CD4-positive, alpha-beta memory T cell (primary cell): ENCODE measurements at places on chromosomes 5 and 9.
A peak's percentile ranks its signal among the peaks of the same experiment; 100 is the strongest.

DNA sequence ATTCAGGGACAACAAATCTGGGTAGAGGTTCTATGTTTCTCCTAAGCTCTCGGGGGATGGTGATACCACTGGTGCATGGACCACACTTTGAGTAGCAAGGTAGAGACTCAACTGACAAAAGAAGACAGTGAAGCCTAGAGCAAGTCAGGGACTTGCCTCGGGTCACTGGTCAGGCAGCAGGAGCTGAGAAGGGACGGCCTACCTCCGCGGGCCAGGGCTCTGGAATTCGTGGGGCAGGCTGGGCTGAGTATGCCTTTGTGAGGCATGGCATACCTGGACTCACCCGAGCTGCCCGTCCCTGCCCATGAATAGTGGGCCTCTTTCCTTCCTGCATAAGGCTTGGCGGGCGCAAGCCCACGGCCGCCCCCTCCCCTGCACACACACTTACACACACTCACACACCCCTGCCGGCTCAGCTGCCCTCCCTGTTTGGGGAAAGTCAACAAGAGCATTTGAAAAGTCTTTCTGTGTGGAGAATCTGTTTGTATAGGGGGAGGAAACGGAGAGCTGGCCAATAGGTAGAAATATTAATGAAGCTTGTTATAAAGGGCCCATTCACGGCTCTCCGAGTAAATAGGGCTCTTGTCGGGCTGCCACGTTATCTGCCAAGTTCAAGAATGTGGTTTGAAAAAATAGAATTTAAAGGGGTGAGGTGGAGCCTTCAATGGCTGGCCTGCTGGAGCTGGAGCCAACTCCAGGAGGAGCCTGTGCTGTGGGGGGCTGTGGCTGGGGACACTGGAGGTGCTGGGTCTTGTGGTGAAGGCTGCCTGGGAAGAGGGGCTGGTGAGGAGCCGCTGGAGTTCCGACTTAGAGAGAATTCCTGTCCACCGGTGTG is 19.1 kb upstream of the KIF12 start:
- DNase-seq: no peak

DNA sequence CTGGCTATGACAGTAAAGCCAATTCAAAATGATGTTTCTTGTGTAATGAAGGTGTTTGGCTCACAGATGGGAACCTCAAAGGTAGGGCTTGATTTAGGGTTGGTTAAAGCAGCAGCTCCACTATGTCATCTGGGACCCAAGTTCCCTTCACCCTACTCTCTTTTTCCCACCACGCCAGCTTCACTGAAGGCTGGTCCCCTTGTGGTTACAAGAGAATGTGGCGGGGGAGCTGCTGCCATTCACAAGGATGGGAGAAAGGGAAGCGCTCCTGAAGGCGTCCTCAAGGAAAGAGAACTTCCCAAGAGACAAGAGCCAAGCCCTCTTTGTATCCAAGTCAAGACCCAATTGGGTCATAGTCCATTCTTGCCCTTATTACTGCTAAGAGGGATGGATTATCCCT is 72.7 kb downstream of the NTRK2 start:
- DNase-seq: no peak

DNA sequence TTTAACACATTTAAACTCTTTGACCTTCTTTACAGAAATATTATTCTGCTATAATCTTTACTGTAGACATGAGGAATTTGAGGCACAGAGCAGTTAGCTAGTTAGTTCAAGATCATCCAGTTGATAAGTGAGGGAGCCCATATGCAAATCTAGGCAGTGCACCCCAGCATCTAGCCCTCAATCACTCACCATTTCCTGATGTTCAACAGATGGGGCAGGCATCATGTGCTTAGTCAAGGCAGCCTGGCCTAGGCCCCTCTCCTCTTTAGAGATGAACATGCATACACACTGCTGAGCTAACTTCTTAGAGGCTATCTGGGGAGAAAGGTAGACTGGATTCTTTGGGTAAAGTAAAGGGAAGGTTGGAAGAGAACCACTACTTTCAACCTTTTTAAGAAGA is 206.8 kb upstream of the SLC24A2 start:
- DNase-seq: no peak

DNA sequence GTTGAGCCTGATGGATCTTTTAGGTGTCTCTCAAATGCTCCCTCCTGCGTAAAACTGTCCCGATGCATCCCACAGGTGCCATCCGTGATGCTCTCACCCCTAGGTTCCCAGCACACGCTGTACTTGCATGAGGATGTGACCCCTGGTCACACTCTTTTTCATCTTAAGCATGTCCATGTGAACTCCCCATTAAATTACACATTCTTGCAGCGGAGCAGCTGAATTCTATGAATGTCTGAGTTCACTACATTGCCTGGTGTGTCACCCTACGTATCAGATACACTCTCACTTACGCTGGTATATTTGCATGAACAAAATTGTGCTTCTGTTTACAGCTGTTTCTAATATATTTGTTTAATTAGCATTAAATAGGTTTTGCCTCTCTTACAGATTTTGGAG is 105.3 kb upstream of the RETREG1 start:
- DNase-seq: no peak

DNA sequence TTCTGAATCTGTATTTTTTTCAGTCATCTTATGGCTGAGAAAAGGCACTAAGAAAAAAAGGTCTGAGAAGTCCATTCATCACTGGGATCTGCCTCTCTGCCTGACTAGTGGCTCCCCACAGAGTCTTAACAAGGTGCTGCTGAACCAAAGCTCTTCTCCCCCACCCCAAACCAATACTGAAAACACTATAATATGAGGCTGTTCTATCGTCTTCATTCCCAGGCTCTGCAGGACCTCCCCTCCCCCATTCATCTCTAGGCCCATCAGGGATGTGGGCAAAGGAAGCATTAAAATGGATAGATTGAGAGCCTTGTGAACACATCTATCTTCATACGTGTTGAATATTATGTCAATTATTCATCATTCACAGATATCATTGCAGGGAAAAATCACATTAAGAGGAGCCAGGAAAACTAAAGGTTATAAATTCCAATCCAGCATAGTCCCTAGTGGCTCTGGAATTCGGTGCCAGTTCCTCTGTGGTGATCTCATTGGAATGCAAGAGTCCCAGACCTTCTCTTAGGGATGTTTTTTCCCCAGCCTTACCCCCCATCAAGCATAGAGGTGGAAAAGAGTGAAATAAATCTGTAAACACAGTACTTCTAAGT is 44.3 kb upstream of the GPR151 start:
- DNase-seq: no peak

DNA sequence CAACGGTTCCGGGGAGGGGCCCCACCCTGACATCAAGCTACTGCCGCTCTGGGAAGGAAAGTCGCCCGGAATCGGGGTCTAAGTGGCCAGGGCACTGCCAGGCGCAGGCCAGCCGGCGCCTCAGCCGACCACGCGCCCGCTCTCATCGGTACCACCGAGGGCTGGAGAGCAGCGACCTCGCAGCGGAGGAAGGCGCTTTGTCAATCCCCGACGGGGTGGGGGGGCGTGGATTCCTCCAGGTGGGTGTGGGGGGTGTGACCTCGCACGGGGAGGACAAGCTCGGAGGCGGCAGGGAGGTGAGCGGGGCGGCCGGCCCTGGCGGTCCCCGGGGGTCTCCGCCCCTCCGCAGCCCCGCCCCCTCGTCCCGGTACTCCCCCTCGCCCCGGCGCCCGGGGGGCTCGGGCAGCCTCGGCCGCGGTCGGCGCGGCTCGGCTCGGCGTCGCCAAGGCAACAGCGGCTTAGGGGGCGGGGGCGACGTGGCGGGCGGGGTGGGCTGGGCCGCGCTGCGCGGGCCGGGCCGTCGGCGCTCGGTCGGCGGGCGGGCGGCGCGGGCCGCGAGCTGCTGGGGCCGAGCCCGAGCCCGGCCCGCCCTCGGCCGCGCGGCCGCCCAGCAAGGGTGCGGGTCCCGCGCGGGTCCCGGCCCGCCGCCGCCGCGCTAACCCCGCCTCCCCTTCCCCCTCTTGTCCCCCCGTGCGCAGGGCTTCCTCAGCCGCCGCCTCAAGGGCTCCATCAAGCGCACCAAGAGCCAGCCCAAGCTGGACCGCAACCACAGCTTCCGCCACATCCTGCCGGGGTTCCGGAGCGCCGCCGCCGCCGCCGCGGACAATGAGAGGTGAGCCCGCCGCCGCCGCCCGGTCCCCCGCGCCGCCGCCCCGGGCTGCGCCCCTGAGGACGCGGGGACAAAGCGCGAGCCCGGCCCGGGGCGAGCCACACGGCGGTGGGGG is 47.5 kb downstream of the DAB2IP start:
- DNase-seq: no peak

DNA sequence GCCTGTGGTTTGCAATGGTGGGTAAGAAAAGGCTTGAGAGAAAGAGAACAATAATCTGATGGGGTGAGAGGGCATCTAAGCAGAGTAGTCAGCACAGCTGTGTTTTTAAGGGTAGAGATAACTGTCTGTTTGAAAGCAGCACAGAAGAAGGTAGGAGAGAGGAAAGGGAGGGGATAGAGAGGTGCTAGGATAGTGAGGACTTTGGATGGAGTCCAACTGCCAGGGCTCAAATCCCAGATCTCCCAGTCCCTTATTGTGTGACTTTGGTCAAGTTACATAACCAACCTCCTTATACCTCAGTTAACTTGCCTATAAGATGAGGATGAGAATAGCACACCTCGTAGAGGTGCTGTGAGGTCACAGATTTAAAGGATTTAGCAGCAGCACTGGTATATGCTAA is 55.6 kb downstream of the GPR21 start:
- DNase-seq: no peak

- DNase-seq: no peak
Measured at GRCh38 chr5:78660401-78660800, 11.8 kb upstream of the LHFPL2 start.

GRCh38 chr9:126503333-126504085 is 110.2 kb upstream of the LMX1B start:
- DNase-seq: no peak

DNA sequence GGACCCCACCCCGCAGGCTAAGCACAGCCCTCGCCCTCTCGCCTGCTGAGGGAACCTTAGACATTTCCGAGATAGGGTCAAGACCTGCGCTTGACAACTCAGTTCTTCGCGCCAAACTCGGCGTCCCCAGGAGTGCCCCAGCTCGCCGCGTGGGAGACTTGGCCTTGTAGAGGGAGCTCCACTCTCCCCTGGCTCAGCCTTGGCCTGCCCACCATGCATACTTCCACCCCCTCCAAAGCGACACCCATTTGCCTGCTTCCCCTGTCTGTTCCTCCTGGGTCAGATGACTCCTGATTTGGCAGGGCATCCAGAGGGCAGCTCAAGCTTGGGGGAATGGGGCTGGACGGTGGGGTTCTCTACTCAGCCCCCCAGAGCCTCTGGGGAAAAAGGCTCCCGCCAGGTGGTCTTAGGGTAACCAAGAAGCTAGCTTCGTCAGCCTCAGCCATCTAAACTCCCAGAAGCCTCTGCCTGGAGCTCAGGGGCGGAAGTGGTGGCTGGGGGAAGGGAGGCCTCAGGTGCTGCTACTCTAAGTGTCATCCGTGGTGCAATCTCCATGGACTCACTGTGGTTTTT is 560 bp downstream of the DOCK2 start:
- peak; percentile 69 for DNase-seq

DNA sequence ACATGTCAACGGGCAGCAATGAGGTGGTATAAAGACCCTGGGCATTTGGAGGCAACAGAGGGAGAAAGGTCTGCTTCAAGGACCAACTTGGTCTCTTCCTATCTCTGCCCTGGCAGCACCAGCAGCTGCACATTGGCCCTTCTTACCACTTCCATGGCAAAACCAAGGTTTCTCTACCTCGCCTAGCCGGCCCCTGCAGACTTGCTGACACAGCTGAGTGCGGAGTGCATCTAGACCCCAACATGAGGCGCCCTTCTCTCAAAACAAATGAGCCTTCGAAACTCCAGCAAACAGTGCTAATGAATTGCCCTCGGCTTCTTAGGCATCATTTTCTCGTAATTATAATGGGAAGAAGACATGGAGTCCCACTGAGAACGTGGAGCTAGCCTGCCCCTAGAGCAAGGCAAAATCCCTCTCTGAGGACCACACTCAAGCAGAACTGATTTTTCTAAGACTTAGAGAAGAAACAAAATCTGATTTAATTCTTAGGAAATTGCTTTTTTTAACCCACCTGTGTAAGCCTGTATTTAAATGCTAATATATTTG is 42.1 kb downstream of the KCNMB1 start:
- no peak for DNase-seq

DNA sequence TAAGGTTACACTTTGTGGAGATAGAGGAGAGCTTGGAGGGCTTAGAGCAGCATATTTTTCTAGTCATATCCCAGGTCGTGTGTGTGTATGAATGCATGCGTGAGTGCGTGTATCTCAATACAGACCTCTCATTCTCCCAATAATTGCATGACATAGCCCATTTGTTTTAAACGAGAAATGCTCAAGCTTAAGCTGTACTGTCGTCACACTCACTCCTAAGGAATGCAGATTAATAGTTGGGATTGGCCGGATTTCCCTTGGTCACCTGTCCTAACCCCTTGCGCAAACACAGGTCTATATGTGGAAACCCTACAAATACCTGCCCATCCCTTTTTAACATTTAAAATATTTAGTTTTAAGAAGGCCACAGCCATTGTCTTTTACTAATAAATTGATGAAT is 165.8 kb downstream of the SEMA5A start:
- DNase-seq: no peak

- DNase-seq: no peak
Measured at GRCh38 chr5:29697785-29698414, 1495.6 kb upstream of the CDH6 start.

- DNase-seq: no peak
Measured at GRCh38 chr5:136202469-136203205, 9.7 kb upstream of the SMIM32 start.

GRCh38 chr9:1039589-1039988 is 10.6 kb upstream of the DMRT2 start:
- no peak for DNase-seq
